ENCODE measurements at places on chromosomes 16 and 17. TPM values are rescaled to one million over a fixed set of nuclear protein-coding genes. Genes with fewer than 3 reads are reported as not detected.

GRCh38 chr16:54546521-54546920 is 259.9 kb upstream of the IRX3 start:
- DNase-seq = no peak

DNA sequence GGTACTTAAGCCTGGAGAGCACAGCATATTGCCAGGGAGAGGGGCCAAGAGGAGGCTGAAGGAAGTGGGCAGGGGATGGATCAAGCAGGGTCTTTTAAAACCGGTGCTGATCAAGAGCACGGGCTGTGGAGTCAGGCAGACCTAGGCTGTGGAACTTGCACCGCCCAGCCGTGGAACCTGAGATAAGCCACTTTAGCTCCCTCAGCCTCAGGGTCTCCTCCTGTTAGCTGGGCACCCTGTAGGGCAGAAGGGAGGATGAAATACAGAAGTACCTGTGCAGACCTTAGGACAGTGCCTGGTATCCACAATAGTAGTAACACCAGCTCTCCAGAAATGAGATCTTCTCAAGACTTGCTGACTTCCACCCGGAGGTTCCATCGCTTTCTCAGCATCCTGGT is 9.3 kb downstream of the ODAD4 start:
- DNase-seq = no peak

GRCh38 chr16:5056352-5056751 is 9.4 kb downstream of the C16orf89 start:
- peak; percentile 57 for DNase-seq

- DNase-seq = no peak
Observed at GRCh38 chr16:81638286-81638945, 140.7 kb upstream of the PLCG2 start.

- DNase-seq = no peak
Observed at GRCh38 chr17:76537288-76537577, 276 bp downstream of the CYGB start.

Gene SLC9A5
- total RNA-seq = 7.6 TPM
